ENCODE measurements at places on chromosomes 7 and 10. TPM values are rescaled to one million over a fixed set of nuclear protein-coding genes. Genes with fewer than 3 reads are reported as not detected.

Gene TUBB8
- total RNA-seq: not detected

Gene MINDY3
- 13.7 TPM for total RNA-seq

- H3K36me3 ChIP-seq: no peaks in the 10 kb centered on the region
- no peaks in the 10 kb centered on the region for H3K4me1 ChIP-seq
- H3K4me3 ChIP-seq: no peak overlapping the region
- no peak overlapping the region for H3K27ac ChIP-seq
Measured at GRCh38 chr10:30374353-30374752, 25.3 kb upstream of the MTPAP start.

- no peaks in the 10 kb centered on the region for H3K27me3 ChIP-seq
- H3K4me3 ChIP-seq: no peak overlapping the region
- peaks cover 39% of the 10 kb centered on the region for H3K4me1 ChIP-seq
- DNase-seq: peak; percentile 49
- H3K27ac ChIP-seq: no peak overlapping the region
Measured at GRCh38 chr10:79378383-79378646, 31.0 kb downstream of the PPIF start.

- H3K4me3 ChIP-seq: no peak overlapping the region
- peaks cover 28% of the 10 kb centered on the region for H3K36me3 ChIP-seq
- DNase-seq: no peak
- H3K27me3 ChIP-seq: no peaks in the 10 kb centered on the region
- no peaks in the 10 kb centered on the region for H3K4me1 ChIP-seq
- H3K27ac ChIP-seq: no peak overlapping the region
Measured at GRCh38 chr10:98253499-98253898, 14.5 kb downstream of the LOXL4 start.

GRCh38 chr10:92263396-92263795 is 27.5 kb downstream of the CPEB3 start:
- H3K4me1 ChIP-seq: peaks cover 18% of the 10 kb centered on the region
- H3K4me3 ChIP-seq: no peak overlapping the region
- no peak for DNase-seq

Gene NEUROG3
- not detected for total RNA-seq

GRCh38 chr10:42983591-42983990 is 93.3 kb upstream of the RET start:
- no peak for DNase-seq
- no peak overlapping the region for H3K4me3 ChIP-seq
- H3K4me1 ChIP-seq: no peaks in the 10 kb centered on the region
- no peaks in the 10 kb centered on the region for H3K27me3 ChIP-seq
- no peak overlapping the region for H3K27ac ChIP-seq
- H3K36me3 ChIP-seq: no peaks in the 10 kb centered on the region

DNA sequence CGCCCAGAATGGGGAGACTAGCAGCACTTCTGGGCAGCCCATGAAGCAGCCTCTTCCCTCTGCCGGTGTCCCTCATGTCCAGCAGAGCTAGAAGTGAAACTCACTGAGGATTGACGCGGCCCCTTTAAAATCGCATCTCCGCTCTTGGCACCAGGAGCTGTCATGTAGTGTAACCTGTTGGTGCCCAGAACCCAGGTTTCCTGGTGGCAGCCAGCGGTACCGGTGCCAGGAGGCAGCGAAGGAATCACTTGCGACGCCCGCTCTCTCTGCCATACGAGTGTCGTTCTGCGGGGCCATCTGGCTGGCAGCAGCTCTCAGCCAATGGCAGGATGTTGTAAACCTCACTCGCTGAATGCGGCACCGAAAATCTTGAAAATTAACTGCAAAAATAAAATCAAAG is 82.7 kb downstream of the CUX1 start:
- H3K27me3 ChIP-seq: no peaks in the 10 kb centered on the region
- H3K4me1 ChIP-seq: peaks cover 13% of the 10 kb centered on the region
- H3K4me3 ChIP-seq: peak overlapping the region; percentile 59
- H3K27ac ChIP-seq: peak overlapping the region; percentile 67

Gene CREB5
- total RNA-seq: 143 TPM

Gene ARHGEF5
- 3.5 TPM for total RNA-seq

DNA sequence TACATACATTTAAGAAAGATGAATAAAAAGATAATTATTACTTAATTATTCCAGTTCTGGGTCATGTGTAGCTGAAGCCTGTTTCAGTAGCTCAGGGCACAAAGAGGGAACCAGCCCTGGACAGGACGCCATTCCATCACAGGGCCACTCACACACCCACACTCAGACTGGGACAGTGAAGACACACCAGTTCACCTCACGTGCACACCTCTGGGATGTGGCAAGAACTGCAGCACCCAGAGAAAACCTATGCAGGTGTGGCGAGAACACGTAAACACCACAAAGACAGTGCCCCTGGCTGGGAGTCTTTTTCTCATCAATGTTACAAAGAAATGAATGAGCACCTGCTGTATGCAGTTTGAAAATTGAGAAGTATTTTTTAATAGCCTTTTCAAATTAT is 1.6 kb upstream of the IDI1 start:
- no peaks in the 10 kb centered on the region for H3K27me3 ChIP-seq
- DNase-seq: no peak
- peaks cover 27% of the 10 kb centered on the region for H3K4me1 ChIP-seq
- H3K27ac ChIP-seq: peak overlapping the region; percentile 98
- H3K36me3 ChIP-seq: peaks cover 3% of the 10 kb centered on the region

DNA sequence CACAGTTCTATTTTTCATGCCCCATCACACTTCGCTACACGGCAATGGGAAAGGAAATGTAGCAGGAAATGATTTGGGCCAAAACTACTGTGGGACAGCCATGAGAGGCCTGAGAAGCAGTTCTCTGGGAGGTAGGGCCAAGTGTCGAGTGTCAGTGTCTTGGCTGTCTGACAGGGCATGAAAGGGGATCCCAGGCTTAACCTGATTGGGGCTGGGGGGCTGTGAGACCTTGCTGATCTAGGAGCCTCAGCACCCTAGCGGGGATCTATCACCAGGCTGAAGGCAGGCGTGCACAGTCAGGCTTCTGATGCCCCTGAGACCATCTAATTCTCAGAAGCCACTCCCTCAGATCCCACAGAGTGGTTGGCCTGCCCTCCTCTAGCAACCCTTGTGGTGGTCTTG is 58.2 kb upstream of the SLC25A13 start:
- no peak overlapping the region for H3K27ac ChIP-seq
- DNase-seq: no peak
- H3K4me1 ChIP-seq: no peaks in the 10 kb centered on the region
- H3K4me3 ChIP-seq: no peak overlapping the region
- H3K36me3 ChIP-seq: no peaks in the 10 kb centered on the region
- H3K27me3 ChIP-seq: no peaks in the 10 kb centered on the region

Gene LRRC18
- total RNA-seq: not detected

GRCh38 chr7:129279757-129280156 is 54.9 kb downstream of the AHCYL2 start:
- no peak overlapping the region for H3K27ac ChIP-seq
- no peaks in the 10 kb centered on the region for H3K36me3 ChIP-seq
- H3K4me3 ChIP-seq: no peak overlapping the region
- no peaks in the 10 kb centered on the region for H3K4me1 ChIP-seq
